Cardiac septum (tissue), 1 donor: ENCODE measurements at places on chromosomes 3 and 15.
A peak's percentile ranks its signal among the peaks of the same experiment; 100 is the strongest.

GRCh38 chr3:74617776-74618175 is 3.3 kb upstream of the CNTN3 start:
- DNase-seq = no peak

DNA sequence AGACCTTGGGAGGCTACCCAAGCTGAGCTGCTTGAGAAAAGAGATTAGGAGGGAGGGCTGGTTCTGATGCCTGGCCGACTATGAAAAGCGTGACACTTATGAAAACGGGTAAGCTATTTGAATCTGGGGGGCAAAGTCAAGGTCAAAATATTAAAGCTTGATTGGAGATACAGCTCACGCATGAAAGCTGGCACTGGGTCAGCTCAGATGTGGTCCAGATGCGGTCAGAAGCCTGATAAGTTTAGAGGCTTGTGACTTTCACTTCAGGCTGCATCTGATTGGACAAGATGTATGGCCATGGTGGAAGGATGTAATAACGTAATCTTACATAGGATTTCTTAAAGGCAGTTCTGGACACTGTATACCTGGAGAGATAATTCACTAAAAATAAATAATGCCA is 690.3 kb downstream of the NTRK3 start:
- no peak for DNase-seq

- DNase-seq = no peak
Measured at GRCh38 chr3:6516694-6517093, 344.2 kb upstream of the GRM7 start.

GRCh38 chr15:63238796-63239195 is 38.6 kb upstream of the APH1B start:
- DNase-seq = no peak

GRCh38 chr15:48176957-48177356 is 1.1 kb downstream of the MYEF2 start:
- DNase-seq = no peak

GRCh38 chr15:71800190-71800589 is 10.2 kb upstream of the NR2E3 start:
- no peak for DNase-seq

DNA sequence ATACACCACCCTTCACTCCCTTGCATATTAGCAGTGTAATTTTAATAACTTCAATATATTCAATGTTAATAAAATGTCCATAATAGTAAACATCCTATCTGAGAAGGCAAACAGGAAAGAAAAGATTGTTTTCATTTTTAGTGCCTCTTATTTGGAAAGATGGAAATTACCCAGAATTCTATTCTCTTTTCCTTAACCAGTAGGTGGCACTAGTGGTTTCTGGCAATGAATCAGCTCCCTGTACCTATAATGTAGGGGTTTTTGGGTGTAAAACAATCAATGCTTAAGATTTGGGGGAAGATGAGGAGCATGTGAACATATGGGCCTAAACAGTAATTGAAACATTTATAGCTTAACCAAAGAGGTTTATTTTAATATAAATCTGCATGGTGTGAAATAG is 5.7 kb upstream of the SEMA6D start:
- no peak for DNase-seq

DNA sequence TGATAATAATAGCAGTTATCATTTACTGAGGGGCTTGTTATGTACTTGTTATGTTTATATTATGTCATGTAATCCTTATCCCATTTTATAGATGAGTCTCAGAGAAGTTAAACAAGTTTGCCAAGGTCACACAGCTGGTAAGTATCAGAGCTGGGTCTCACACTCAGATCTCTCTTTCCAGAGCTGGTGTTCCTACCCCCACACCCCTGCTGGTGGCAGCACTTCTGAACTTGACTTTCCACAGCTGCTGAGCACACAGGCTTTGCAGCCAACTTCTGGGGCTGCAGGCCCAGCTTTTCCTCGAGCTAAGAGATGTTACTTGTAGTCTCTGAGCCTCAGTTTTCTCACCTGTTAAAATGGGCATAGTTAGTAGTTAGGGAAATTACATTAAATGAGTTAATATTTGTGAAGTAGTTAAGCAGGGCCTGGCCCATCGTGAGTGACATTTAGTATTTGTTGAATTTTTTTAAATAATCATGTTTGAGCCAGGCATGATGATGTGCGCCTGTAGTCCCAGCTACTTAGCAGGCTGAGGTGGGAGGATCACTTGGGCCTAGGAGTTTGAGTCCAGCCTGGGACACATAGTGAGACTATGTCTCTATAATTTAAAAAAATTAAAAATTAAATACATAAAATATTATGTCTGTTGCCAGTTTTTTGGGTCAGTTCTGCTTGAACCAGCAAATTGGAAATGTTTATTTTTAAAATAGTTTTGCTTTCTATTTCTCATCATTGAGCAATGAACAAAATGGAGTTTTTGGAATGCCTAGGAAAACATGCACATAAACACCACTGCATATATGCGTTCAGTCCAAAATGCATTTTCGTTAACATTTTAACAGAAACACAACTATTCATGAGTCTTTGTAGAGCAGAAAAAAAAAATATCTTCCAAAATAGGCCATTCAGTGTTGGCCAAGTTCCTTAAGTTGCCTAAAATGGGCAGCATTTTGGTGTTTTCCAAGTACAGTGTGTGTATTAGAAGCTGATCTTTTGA is 87.3 kb downstream of the SMAD6 start:
- peak; percentile 68 for DNase-seq

GRCh38 chr3:45595364-45596195 is 1.0 kb downstream of the LIMD1 start:
- DNase-seq = peak; percentile 74

GRCh38 chr3:160822936-160823335 is 66.9 kb downstream of the PPM1L start:
- DNase-seq = no peak

DNA sequence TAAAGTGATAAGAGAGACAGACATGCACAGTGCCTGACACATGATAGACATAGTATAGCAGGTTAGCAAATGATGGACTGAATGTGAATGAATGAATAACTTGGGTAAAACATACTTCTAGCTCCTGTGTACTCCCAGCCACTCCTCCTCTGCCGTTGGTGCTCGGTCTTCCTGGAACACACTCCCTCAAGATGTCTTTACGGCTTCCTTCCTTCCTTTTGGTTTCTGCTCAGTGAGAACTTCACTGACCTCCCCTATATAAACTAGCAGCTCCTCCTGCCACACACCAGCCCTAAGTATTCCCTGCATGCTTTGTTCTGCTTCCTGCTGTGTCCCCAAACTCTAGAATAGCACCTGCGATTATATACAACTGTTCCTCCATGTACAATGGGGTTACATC is 50.2 kb downstream of the RAD54L2 start:
- no peak for DNase-seq
